ENCODE measurements at places on chromosomes 6 and 20.

- peak; percentile 33 for DNase-seq
Measured at GRCh38 chr6:136646377-136646776, 96.2 kb upstream of the MAP7 start.

DNA sequence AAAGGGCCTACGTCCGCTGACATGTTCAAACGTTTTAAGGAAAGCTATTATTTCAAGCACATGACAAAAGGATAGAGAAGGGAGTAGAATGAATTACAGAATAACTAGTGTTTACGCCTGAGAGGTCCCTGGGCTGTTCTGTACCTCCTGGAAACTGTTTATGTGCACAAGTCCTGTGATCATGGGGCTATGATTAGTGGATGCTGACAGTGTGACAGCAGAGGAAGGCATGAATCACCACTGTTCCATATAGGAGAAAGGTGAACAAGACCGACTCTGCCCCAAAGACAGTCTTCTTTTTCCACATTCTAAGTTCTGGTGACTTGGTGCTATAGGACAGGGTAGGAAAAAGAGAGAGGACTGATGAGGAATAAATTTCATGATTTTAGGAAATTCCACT is 249.2 kb upstream of the PRDM1 start:
- no peak for DNase-seq

DNA sequence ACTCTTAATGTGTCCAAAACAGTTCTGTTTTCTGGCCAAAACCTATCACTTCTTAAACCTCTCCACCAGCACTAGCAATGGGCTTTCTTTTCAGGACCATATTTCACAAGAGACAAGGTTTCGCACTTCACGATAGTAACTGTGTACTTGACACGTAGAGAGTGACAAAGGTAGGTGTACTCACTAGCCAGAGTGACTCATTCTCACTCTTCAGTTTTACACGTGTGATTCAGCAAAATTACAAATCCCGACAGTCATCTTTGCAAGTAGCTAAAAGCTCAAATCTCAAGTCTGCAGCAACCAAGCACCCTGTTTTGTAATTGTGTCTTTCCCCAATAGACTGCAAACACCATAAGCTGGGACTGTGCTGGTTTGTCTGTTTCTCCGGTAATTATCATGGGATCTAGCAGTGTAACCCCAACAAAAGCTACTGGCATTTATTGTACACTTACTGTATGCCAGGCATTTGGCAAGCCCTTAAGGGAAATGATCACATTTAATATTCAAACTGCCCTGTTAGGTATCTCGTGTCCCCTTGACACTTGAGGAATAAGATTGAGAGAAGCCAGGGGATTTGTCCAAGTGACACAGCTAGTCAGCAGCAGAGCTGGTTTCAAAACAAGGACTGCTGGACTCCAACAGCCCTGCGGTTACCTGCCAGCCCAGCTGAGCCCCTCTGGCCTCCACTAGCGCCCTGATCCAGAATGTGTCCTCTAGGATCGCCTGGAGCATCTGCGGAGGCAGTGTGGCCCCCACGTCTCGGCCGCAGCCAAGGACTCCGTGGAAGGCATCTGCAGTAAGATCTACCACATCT is 9.9 kb downstream of the PCIF1 start:
- no peak for DNase-seq

DNA sequence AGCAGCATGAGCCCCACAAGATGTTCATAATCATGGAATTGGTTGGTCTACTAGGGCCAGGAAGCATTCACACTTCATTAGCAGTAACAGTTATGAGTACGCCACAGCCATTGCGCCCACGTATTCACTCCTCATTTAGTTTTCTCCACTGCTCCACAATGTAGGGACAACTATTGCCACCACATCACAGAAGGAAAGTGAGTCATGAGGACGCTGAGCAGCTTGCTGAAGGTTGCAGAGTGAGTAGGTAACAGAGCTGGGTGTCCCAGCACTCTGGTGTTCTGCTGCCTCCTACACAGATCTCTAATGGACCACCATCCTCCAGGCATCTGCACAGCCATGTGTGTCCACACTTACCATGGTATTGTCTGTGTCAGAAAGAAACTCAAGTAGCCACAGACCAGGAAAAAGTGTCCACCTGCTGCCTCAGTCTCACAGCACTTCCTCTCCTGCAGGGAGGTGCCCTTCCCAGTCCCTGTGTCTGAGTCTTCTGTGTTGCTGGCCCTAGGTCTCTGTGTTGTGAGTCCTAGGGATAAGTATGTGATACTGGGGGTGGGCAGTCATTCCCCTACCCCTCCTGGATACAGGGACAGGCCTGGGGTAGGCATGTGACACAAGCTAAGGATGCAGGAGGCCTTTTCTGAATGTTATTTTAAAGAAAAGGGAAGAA is 103.9 kb downstream of the TTLL2 start:
- DNase-seq, result no peak

All from myocyte (in vitro differentiated cells).